ENCODE measurements at places on chromosomes 4 and X. TPM values are rescaled to one million over a fixed set of nuclear protein-coding genes. Genes with fewer than 3 reads are reported as not detected.

The FMR1NB gene
- total RNA-seq = not detected

The HMX1 gene
- total RNA-seq = not detected

The DCAF8L2 gene
- total RNA-seq = not detected

The APLN gene
- total RNA-seq = 4.5 TPM

The ARHGEF38 gene
- total RNA-seq = 62.9 TPM

The UTP14A gene
- total RNA-seq = 22.6 TPM

The F9 gene
- total RNA-seq = not detected

All from breast epithelium (tissue), 4 donors.